ENCODE measurements at places on chromosomes 3 and 15. TPM values are rescaled to one million over a fixed set of nuclear protein-coding genes. Genes with fewer than 3 reads are reported as not detected.

DNA sequence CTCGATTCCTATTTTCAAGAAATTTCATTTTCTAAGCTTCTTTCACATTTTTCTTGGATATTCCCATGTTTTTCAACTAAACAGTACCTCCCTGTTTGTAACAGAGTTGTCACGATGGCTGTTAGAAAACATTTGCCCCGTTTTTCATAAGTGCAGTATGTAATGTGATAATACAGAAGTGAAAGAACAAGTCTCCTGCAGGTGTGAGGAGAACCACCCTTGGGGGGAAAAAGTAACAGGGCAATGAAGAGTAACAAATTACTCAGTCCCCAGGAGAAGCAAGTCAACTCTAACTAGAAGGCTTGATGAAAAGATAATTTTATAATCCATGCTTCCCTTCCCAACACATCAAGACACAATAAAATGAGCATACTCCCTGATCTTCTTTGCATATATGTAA lies 493.3 kb downstream of the FOXP1 start:
- H3K4me3 ChIP-seq, result no peak overlapping the region
- peak overlapping the region; percentile 85 for H3K27ac ChIP-seq
- no peaks in the 10 kb centered on the region for H3K27me3 ChIP-seq
- H3K4me1 ChIP-seq, result peaks cover 86% of the 10 kb centered on the region
- no peak for DNase-seq

Gene ISLR2
- total RNA-seq, result not detected

DNA sequence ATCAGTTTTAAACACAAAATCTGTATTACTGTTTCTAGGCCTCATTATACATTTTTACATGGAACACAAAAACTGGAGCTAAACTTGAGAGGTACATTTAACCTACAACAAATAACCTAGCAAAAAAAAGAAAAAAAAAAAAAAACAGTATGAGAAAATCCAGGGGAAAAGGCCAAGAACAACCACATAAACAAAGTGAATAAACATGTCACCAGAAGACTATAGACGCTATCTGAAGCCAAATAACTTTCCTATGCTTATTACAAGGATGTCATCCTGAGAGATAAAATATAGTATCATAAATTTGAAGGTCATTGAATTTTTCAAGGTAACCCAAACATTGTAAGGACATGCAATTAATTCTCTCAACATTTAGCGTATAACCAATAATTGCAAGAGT lies 911.6 kb downstream of the ROBO1 start:
- no peaks in the 10 kb centered on the region for H3K36me3 ChIP-seq
- no peaks in the 10 kb centered on the region for H3K27me3 ChIP-seq
- no peak overlapping the region for H3K27ac ChIP-seq
- no peak overlapping the region for H3K4me3 ChIP-seq

DNA sequence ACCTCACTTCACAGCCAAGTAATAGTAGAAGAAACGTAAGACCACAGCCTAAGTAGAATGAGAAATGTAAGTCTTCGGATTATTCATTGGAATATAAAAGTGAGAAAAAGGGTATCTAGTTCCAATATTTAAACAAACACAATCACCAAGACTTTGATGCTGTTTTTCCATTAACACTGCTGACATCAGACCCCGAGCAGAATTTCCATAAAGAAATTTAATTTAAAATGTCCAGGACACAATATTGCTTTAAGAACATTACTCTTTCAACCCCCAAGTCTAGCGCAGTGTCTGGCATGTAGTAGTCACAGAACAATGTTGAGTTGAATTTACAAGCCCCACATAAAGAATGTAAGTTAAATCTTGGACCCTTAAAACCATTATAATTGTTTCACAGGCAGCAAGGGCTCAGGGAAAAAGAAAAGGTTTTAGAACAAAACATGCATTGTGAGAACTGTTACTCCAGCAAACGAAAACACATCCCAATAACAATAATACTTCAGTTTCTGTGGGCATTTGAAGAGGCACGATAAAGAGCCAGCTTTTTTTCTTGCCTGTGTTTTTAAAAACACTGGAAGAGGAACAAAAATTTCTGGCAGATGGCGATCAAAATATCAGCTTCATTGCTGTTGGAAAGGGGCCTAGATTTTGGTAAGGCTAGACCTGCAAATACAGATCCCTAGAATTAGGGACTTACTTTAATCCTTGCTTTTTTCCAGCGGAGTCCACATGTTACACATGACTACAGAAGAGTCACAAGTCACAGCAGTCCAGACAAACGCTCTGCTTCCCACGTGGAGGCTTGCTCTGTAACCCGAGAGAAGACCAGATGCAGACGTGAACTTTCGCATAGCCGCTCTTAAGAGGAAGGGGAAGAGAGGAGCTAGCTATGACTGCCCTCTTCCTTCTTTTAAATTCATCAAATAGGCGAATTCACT lies 77.9 kb upstream of the IGSF10 start:
- H3K4me3 ChIP-seq, result no peak overlapping the region
- no peaks in the 10 kb centered on the region for H3K36me3 ChIP-seq
- no peak overlapping the region for H3K27ac ChIP-seq
- no peaks in the 10 kb centered on the region for H3K4me1 ChIP-seq
- DNase-seq, result no peak

GRCh38 chr15:66761726-66762595 lies 59.9 kb downstream of the SMAD6 start:
- no peaks in the 10 kb centered on the region for H3K4me1 ChIP-seq
- H3K36me3 ChIP-seq, result no peaks in the 10 kb centered on the region
- H3K27me3 ChIP-seq, result peaks cover 16% of the 10 kb centered on the region
- no peak for DNase-seq
- no peak overlapping the region for H3K27ac ChIP-seq
- no peak overlapping the region for H3K4me3 ChIP-seq

Measured in activated naive CD4-positive, alpha-beta T cell treated with anti-CD3 and anti-CD28 coated beads for 36 hours (primary cell).